ENCODE measurements at places on chromosomes 7 and 10.
A peak's percentile ranks its signal among the peaks of the same experiment; 100 is the strongest.

- no peak for DNase-seq
These were observed 667 bp upstream of the TMEM120A start for GRCh38 chr7:75995052-75995471.

GRCh38 chr7:124764847-124765400, 668 bp downstream of the GPR37 start:
- peak; percentile 8 for DNase-seq

- DNase-seq, result no peak
These were observed 49.1 kb downstream of the PRKCQ start for GRCh38 chr10:6530966-6531365.

DNA sequence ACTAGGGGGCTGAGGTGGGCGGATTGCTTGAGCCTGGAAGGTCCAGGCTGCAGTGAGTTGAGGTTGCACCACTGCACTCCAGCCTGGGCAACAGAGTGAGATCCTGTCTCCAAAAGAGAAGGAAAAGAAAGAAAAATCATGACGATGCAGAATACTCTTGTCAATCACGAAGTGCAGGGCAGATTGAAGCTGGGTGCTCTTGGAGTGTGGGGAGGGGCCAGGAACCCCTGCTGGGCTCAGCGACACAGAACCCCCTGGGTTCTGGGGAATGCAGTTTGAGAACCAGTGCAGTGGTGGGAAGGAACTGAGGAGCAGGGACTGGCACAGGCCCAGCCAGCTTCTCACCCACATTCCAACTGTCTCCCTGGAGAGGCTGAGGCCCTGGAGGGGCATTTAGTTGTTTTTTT, 10.8 kb upstream of the INTS1 start:
- DNase-seq, result peak; percentile 61

GRCh38 chr10:10020945-10021344, 996.7 kb upstream of the CELF2 start:
- peak; percentile 36 for DNase-seq

DNA sequence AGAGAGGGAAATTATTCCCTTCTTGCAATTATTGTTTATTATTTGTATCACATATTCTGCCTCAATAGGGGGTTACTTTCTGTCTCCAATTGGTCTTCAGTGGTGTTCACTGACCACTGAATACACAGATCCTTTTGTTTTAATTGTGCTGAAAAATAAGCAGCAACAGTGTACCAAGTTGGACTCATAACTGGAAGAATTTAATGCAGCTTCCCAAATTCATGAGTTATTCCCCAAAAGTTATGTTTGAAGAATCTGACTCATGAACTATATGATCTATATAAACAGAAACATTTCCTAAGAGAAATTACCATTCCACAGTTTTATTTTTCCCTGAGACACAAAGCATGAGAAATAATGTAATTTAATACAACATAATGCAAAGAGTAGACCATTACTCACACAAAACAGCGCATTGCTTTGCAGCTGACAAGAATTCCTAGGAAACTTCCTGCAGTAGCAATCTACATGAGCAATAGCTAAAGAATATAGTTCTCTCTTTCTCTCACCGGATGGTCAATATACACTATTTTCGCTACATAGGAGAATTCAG, 479.2 kb downstream of the HTR7 start:
- DNase-seq, result peak; percentile 29

GRCh38 chr10:62153191-62153590, 115.5 kb downstream of the RTKN2 start:
- peak; percentile 74 for DNase-seq
